CD4-positive, alpha-beta T cell treated with Interleukin-6 at 100 ng/mL for 8 hours (primary cell): ENCODE measurements at places on chromosomes 7 and 10.

GRCh38 chr10:44636625-44637024 lies 251.7 kb upstream of the CXCL12 start:
- DNase-seq: no peak

- no peak for DNase-seq
Measured at GRCh38 chr7:84043661-84044191, 150.9 kb downstream of the SEMA3A start.

GRCh38 chr7:21941611-21942141 lies 4.0 kb downstream of the CDCA7L start:
- DNase-seq: no peak

DNA sequence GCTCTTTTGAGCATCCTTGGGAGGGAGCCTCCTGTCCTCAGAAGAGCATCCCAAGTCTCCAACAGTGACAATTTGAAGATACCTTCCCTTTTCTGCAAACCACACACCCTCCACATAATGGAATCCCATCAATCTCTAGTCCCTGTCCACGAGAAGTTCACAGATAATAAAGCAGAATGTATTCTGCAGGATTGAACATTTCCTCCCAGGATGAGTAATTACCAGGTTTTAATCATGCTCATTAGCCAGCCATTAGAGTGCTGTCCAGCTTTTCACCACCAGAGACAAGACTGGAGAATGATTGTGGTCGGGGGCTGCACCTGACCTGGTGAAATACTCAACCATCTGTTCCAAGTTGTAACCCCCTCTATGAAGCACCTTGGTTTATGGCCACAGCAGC lies 958.6 kb downstream of the KCNMA1 start:
- DNase-seq: no peak

DNA sequence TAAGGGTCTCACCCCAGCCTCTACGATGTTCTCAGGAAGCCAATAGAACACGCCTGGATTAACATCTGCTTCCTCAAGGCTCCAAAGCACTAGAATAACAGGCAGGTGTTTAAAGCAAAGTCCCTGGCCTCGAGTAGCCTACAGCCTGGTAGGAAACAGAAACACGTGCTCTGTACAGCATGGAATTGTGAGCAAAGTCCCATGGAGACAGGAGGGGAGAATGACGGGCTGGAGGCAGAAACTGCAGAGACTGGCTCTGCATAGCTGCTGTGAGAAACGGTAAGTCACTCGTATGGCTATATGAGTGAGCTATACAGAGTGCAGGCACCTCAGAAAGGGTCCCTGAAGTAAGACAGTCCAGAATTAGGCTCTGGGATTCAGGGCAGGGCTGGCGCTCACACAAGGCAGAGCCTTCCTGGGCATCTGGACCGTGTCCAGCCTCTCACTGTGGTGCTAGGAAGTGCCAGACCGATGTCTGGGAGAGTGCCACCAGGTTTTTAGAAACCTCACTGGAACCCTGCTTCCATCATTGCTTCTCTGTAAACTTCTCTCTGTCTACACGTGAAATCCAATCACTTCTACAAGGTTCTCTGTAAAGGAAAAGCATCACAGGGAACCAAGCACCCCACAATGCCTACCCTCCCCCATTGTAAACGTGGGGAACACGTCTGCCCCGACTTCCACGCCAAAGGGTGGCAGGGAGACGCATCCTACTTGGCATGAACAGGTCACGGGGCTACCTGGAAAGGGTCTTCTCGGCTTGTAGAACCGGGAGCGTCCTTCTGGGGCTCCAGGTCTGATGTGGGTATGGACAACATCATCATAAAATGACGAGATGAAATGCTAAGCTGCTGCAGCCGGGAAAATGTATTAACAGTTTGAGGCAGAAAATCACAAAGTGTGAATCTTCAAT lies 38.8 kb upstream of the SHH start:
- DNase-seq: no peak

GRCh38 chr10:60463746-60464145 lies 74.1 kb upstream of the ANK3 start:
- no peak for DNase-seq

- DNase-seq: no peak
Measured at GRCh38 chr10:18610517-18610916, 40.9 kb downstream of the NSUN6 start.

- no peak for DNase-seq
Measured at GRCh38 chr7:54904986-54905385, 113.8 kb upstream of the EGFR start.

DNA sequence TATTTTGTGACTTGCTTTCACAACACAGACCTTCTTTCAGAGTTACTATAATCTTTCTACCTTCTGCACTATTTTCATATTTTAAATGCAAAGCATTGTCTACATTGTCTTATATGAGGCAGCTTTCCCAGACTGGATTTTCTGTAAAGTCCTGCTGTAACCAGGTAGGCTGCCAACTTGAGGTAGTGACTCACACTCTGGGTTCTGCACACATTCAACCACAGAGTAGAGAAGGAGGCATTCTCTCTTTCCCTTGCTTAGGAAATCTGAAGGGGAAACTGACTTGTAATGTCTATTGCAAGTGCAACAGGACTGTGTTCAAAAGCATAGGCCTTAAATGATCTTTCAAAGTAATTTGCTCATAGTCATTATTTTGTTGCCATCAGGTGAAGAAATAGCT lies 461.4 kb downstream of the GRM8 start:
- no peak for DNase-seq

GRCh38 chr10:113576852-113577251 lies 24.0 kb downstream of the HABP2 start:
- DNase-seq: no peak

GRCh38 chr10:85673270-85673669 lies 693.3 kb downstream of the GRID1 start:
- DNase-seq: no peak

GRCh38 chr10:78973901-78974616 lies 94.7 kb upstream of the ZMIZ1 start:
- peak; percentile 45 for DNase-seq

GRCh38 chr10:12430406-12430982 lies 81.1 kb downstream of the CAMK1D start:
- DNase-seq: no peak

GRCh38 chr7:101853684-101854083 lies 36.3 kb downstream of the CUX1 start:
- no peak for DNase-seq

DNA sequence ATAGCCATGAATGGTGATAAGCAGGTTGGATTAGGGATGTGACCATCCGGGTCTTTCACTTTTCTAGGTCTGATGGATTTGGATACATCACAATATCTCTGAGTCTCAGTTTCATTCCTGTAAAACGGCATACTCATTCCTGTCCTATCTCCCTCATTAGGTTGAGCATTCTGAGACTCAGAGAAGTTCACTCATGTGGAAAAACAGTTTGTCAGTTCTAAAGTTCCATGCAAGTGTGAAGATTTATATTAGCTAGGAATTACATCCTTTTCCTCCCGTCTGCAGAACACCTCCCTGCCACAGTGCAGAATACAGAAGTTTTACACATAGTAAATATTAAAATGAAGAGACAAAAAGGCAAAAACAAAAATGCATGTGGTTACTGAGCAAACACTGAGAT lies 94.2 kb upstream of the SLC25A13 start:
- DNase-seq: no peak

DNA sequence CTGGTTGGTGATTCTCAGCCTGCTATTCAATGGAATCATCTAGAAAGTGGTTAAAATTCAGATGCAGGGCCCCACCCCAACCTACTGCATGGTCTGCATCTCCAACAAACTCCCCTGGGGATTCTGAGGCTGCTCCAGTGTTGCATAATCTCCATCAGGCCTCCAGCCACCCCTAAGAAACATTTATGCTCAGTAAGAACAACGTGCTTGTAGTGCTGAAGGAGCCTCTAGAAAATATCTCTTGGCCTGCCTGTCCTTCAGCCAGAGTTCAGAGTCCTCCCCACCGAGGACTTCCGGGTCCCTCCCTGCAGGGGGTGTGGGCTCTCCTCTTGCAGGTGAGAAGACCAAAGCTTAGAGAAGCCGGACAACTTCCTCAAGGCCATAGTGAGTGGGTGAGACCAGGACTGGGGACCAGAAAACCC lies 159.8 kb downstream of the SH3PXD2A start:
- DNase-seq: no peak

GRCh38 chr7:125383324-125383723 lies 453.7 kb upstream of the POT1 start:
- no peak for DNase-seq

DNA sequence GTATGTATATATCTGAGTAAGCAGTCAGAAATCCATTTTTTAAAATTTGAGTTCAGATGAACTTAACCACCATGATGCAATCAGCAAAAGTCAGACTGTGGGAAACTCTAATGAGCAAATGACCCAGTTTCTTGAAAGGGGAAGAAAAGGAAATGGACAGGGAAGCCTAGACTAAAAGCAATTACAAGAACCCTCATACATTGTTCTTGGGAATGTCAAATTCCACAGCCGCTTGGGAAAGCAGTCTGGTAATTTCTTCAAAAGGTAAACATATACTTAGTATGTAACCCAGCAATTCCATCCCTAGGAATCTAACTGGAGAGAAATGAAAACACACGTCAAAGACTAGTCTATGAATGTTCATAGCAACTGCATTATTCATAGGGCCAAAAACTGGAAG lies 16.4 kb upstream of the FOXK1 start:
- DNase-seq: no peak

DNA sequence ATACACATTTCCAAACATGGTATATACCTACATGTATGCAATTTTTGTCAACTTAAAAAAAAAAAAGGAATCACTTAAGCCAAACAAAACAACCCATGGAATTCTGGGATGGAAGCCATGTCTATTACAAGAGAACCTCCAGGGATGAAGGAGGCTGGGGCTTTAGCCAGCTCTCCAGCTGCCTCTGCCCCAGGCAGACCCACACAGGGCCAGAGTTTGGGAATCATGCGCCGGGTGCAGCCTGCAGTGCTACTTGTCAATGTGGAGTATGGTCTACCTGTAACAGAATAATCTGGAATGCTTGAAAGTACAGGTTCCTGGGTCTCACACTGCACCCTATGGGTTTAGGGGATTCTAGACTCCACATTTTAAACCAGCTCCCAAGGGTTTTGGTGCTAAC lies 10.8 kb downstream of the ATP6V0E2 start:
- no peak for DNase-seq

DNA sequence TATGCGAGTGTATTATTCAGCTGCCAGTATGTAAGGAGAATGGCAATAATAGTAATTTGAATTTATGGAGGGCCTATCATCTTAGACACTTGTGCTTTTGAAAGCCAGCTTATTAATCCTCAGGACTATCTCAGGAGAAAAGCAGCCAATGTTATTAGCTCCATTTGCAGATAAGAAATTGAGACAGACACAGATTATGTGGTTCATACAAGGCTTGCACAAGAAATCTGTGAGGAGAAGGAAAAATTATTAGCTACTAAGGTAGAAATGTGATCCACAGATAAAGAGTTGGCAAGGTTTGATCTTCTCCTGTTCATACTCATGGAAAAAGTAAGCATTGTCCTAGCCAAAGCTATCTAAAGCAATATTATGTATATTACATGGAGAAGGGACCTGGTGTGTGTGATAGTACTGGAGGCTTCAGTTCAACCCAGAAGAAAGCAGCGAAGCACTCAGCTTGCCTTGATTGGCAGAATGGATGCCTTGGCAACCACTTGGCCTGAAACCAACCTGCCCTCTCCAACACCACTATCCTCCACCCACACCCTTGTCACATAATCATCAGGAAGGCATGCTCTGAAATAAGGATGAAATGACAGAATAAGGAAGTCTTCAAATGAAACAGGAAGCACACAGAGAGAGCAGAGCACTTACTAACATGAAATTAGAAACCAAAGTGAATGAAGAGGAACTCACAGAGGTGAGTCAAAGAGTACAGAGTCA lies 18.0 kb downstream of the MACC1 start:
- DNase-seq: no peak

- DNase-seq: no peak
Measured at GRCh38 chr10:91422915-91423314, 12.8 kb downstream of the HECTD2 start.

- peak; percentile 91 for DNase-seq
Measured at GRCh38 chr10:96089670-96090462, 40.2 kb upstream of the ZNF518A start.

DNA sequence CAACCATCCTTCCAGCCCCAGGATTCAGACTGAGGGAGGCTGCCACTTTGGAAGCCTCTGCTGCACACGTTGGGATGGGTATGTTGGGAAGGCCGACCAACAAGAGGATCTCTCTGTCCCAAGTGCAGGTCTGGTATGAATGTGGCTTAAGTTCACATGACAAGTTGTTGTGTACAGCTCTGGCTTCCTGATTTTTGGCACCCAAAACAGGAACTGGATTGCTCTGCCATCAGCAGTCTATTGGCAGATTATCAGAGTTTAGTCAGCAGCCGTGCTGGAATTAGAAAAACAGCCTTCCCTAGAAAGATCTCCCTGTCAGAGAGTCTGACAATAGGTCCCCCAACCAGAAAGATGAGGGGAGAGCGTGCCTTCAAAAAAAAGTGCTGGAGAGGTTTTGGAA lies 66.9 kb downstream of the GOLGA7B start:
- DNase-seq: no peak

- DNase-seq: no peak
Measured at GRCh38 chr10:34886906-34887642, 72.0 kb upstream of the PARD3 start.

DNA sequence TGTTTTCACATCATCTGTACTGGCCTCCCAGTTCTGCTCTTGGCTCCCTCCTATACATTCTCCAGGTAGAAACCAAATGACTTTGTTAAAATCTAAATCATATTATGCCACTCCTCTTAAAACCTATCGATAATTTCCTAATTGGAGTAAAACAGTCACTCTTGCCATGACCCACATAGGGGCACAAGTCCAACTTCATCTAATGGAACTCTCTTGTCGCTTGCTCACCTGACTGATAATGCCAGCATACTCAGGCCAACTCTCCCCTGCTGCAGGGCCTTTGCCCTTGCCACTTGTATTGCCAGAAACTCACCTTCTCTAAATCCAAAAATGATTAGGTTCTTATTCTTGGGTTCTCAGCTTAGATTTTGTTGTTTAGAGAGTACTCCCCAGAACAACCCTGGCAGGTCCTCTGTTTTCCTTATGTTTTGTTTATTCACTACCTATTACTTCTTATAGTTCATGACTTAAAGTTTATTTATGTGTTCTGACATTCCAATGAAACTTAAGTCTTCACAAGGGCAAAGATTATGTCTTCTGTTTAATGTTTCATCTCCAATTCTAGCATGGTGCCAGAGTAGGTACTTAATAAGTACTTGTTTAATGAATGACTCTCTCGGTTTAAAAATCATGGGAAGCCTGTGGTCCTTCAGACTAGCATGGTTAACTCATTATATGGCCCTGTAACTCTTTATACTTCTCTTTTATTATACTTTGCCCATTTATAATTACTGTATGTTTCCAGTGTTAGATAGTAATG lies 345.9 kb upstream of the SMIM30 start:
- DNase-seq: no peak

DNA sequence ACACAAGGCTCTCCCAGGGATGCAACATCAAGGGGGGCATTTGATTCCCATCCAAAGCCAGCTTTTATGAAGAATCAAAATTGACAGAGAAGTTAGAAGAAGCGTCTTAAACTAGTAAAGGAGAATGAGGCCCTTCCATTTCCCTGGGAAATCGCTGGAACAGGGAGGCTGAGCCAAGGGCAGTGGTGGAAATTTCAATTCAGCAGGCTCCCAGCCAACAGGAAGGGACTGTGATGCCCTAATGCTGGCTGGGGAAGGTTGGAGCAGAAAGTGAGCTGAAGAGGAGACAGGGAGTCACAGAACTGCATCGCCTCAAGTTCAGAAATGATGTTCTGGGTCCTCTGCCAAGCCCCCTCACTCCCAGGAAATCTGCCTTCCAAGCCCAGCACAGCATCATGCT lies 517.3 kb downstream of the GRID1 start:
- no peak for DNase-seq
